ENCODE measurements at places on chromosomes 6 and 20. TPM values are rescaled to one million over a fixed set of nuclear protein-coding genes. Genes with fewer than 3 reads are reported as not detected.

DNA sequence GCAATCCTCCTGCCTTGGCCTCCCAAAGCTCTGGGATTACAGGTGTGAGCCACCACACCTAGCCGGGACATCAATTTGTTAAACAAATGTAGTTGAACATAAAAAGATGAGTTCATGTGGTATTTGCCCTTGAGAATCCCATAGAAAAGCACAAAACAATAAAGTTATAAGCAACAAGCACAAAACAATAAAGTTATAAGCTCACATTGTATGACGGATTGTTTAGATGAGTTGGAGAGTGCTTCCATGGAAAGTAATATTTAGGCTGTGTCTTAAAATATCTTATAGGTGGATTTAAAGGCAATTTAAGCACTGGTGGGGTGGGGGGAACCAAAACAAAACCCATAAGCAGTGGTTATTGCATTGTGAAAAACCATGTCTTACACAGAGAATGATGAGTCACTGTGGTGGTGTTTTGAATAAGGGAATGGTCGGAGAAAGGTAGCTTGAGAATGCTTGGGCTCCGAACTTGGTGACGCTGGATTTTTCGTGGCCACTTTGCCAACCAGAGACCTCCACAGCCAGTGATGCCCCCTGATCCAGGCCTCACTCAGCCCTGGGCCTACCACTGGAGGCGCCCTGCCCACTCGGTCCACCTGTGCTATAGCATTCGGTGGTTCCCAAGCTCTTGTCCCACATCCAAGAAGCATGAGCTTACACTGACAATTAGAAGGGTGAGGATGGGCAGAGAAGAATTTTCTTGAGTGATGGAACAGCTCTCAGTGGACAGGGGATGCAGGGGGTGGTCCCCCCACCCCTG lies 256.0 kb downstream of the CDKAL1 start:
- no peaks in the 10 kb centered on the region for H3K27me3 ChIP-seq
- no peak overlapping the region for H3K27ac ChIP-seq
- no peak for DNase-seq
- no peak overlapping the region for H3K4me3 ChIP-seq
- H3K36me3 ChIP-seq = peaks cover 12% of the 10 kb centered on the region

The DEFB132 gene
- total RNA-seq = not detected

DNA sequence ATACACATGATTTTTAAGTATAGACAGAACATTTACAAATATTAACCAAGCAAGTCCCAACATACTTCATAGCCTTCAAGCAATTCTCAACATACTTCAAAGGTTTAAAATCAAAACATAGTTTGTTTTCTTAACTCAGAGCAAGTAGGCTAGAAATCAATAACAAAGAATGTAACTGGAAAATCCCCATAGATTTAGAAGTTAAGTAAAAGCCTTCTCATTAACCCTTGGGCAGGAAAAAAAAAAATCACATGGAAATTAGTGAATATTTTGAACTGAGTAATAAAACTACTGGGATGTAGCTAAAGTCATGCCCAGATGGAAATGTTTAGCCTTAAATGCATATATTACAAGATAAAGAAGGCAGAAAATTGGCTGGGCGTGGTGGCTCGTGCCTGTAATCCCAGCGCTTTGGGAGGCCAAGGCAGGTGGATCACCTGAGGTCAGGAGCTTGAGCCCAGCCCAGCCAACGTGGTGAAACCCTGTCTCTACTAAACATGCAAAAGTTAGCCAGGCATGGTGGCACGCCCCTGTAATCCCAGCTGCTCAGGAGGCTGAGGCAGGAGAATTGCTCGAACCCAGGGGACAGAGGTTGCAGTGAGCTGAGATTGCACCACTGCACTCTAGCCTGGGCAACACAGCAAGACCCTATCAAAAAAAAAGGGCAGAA lies 316.1 kb downstream of the TAF4 start:
- no peaks in the 10 kb centered on the region for H3K27me3 ChIP-seq
- H3K36me3 ChIP-seq = no peaks in the 10 kb centered on the region

DNA sequence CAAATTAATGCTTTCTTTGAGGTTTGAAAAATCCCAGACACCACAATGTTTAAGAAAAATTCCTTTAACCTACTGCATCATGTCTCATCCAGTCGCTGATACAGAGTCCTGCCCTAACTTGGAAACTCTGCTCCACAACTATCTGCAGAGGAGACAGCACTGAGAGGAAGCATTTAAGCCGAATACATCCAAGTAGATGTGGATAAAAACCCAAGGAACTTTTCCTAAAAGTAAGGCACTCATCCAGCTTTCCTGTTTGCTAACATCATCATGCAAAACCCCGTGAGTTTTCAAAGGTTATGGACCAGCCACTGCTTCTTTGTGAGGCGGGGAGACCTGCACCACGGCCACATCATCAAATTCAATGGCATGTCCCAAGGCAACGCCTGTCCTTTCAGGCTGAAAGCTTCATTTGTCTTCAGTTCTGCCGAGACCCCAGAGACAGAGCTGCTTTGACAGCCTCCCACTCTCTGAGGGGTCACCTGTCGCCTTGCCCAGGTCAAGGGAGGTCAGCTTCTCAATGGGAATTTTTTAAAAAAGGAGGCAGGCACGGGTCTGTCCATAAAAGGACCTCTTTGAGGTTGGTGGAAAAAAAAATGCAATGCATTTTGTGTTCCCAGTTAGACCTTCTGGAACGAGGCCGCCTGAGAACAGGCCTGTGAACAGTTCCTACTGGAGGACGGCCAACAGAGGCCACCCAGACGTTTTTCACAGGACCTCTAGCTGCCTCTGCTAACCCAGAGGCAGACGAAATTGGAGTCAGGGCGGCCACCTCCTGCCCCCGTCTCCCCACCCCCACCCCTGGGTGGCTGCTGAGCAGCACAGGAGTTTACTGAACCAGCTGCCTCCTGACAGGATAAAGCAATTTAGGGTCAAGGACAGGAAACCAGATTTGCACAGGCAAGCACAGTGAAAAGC lies 142.5 kb upstream of the HDDC2 start:
- H3K27me3 ChIP-seq = peaks cover 1% of the 10 kb centered on the region
- no peak overlapping the region for H3K27ac ChIP-seq
- no peak for DNase-seq
- no peaks in the 10 kb centered on the region for H3K4me1 ChIP-seq

The KCNQ5 gene
- 14.6 TPM for total RNA-seq

GRCh38 chr6:168102315-168102985 lies 23.4 kb upstream of the FRMD1 start:
- H3K4me1 ChIP-seq = no peaks in the 10 kb centered on the region
- H3K4me3 ChIP-seq = no peak overlapping the region
- no peak for DNase-seq
- H3K36me3 ChIP-seq = no peaks in the 10 kb centered on the region

GRCh38 chr6:160972111-160972510 lies 19.5 kb upstream of the MAP3K4 start:
- H3K4me3 ChIP-seq = no peak overlapping the region
- H3K27ac ChIP-seq = no peak overlapping the region
- no peak for DNase-seq
- H3K27me3 ChIP-seq = peaks cover 12% of the 10 kb centered on the region

- no peak overlapping the region for H3K4me3 ChIP-seq
- DNase-seq = no peak
- H3K4me1 ChIP-seq = peaks cover 8% of the 10 kb centered on the region
- H3K36me3 ChIP-seq = no peaks in the 10 kb centered on the region
- no peaks in the 10 kb centered on the region for H3K27me3 ChIP-seq
Measured at GRCh38 chr20:31833931-31834521, 11.4 kb downstream of the FOXS1 start.

GRCh38 chr6:68279793-68280557 lies 355.1 kb upstream of the ADGRB3 start:
- H3K36me3 ChIP-seq = no peaks in the 10 kb centered on the region
- no peaks in the 10 kb centered on the region for H3K4me1 ChIP-seq
- H3K27me3 ChIP-seq = no peaks in the 10 kb centered on the region
- DNase-seq = no peak
- H3K4me3 ChIP-seq = no peak overlapping the region

Measured in activated CD8-positive, alpha-beta T cell treated with anti-CD3 and anti-CD28 coated beads for 36 hours (primary cell).